ENCODE measurements at places on chromosomes 7 and 10.

GRCh38 chr7:31058122-31058521 lies 6.0 kb downstream of the ADCYAP1R1 start:
- DNase-seq, result no peak

GRCh38 chr10:119644205-119644814 lies 6.9 kb upstream of the BAG3 start:
- no peak for DNase-seq

- DNase-seq, result no peak
Observed at GRCh38 chr10:104488439-104488832, 134.8 kb downstream of the CFAP58 start.

DNA sequence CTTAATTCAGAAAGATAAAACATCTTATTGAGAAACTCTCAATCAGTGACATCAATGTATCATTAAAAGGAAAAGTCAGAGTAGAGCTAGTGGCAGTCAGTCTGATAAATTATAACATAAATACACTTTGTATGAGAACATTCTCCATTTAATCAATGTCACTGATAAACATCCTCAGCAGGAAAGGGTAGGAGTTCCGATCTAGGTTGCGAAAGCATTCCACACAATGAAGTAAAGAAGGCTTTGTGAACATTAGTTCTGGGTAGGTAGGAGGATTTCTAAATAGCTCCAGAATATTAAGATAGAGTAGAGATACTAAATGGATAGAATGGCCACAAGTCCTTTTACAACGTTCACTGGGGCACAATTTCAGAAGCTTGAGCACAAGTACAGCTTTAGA lies 179.7 kb upstream of the MALRD1 start:
- DNase-seq, result no peak

DNA sequence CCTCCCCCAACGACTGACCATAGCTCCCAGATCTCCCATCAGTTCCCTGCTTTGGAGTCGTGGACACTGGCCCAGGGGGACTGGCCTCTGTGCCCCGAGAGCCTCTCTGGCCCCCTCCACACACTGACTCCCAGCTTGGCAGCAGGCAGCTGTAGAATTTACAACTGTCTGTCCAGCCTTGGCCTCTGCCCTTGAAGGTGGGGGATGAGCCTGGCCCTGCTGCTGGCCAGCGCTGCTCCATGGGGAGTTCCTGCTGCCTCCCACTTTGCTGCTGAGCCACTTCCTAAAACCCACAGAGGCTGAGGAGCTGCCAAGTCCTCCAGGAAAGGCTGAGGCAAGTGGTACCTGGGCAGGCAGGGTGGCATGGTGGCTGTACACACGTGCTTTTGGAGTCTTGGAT lies 147.1 kb downstream of the WDR11 start:
- no peak for DNase-seq

- no peak for DNase-seq
Observed at GRCh38 chr10:110254467-110254866, 47.1 kb downstream of the MXI1 start.

DNA sequence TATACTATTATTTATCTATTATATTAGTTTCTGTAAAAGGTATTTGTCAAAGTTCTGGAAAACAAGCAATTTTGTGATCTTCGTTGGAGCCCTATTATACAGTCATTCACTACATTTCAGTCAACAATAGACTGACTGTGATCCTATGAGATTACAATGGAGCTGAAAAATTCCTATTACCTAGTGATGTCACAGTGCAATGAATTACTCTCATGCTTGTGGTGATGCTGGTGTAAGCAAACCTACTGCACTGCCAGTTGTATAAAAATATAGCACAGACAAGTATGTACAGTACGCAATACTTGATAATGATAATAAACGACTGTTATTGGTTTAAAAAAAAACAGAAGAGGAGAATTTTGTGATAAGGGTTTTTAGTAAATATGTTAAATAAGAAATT lies 21.4 kb downstream of the OR6V1 start:
- no peak for DNase-seq

- DNase-seq, result no peak
Observed at GRCh38 chr10:132058793-132059759, 6.7 kb upstream of the JAKMIP3 start.

DNA sequence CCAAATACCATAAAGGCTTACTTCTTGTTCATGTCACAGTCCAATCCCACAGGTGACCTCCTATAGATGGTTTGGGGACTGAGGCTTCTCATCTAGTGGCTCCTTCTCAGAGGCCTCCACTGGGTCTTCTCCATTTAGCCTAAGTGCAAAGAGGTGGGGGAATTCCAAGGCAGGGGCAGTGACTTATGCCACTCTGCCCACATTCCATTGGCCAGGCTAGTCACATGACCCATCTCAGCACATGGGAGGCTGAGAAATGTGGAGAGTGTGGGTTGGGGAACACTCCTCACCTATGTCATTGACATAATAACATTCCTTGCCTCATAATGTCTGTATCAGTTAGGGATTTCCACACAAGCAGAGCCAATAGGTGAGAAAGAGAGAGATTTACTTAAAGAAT lies 104.3 kb upstream of the PLXNA4 start:
- no peak for DNase-seq

GRCh38 chr10:89549510-89549909 lies 14.1 kb upstream of the SLC16A12 start:
- no peak for DNase-seq

GRCh38 chr10:76055963-76056362 lies 624.5 kb downstream of the LRMDA start:
- no peak for DNase-seq

- DNase-seq, result no peak
Observed at GRCh38 chr7:30990673-30991170, 27.0 kb downstream of the GHRHR start.

GRCh38 chr10:48655411-48656240 lies 29.0 kb upstream of the WDFY4 start:
- DNase-seq, result peak; percentile 56

DNA sequence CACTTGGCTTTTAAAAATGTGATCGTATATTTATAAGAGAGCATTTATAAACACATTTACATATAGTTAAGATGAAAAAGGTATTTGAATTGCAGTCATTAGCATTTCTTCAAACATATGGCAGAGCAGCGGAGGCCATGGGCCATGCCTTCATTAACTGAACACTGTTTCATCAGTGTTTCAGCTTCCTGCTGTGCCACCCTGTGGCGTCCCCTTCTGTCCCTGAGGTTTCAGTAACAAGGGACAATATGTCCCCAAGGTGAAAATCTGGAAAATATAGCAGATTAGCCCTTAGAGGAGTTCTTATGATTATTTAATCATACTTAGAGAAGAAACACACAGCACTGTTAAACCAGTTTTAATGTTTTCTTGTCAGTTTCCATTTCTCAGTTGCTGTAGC lies 577.8 kb downstream of the ETV1 start:
- no peak for DNase-seq

DNA sequence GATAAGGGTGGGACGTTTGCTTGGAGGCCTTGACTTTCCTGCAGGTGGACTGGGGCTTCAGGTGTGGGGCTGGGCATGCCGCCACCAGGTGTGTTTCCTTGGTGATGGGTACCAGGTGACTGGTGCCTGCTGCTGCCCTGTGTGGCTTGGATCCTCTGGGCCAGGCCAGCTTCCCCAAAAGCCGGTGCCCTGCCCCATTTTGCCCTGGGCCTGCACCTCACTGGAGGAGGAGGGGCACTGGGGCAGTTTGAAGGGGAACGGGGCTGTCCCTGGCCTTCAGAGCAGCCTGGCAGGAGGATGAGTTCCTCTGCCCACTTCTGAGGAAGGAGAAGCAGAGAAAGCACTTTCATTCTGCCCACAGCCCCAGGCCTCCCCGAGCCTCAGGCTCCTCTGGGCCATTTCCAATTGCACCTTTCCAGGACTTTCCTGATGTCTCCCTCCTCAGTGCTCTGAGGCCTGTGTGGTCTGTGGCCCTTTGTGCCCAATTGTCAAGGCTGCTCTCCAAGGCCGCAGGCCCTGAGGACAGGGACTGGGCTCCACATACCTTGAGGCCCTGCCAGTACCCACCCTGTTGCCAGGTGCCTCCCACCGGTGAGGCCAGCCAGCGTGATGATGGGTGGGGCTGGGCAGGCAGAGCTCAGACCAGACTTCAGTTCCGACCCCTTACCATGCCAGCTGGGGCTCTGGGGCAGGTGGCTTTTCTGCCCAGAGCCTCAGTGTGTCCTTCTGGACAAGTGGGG lies 25.3 kb upstream of the SMARCD3 start:
- no peak for DNase-seq

- peak; percentile 88 for DNase-seq
Observed at GRCh38 chr10:113045147-113046055, 95.4 kb downstream of the TCF7L2 start.

DNA sequence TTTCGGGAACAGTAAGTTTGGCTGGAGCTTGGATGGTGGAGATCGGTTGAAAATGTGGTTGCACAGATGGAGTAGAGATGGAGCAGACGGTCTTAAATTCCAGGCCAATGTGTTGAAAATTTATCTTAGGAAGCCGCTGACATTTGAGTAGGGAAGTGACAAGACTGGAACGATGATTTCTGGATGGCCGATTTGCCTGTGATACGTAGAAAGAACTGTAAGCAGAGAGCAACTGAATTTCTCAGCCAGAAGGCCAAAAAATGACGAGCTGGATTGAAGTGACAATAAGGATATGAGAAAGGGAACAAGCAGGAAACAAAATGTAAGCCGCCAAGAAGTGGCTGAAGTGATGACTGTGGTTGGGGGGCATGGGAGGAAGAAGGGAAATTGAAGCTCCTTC lies 687 bp upstream of the ARMC3 start:
- no peak for DNase-seq

- DNase-seq, result peak; percentile 10
Observed at GRCh38 chr7:123649964-123650363, 5.7 kb upstream of the LMOD2 start.

DNA sequence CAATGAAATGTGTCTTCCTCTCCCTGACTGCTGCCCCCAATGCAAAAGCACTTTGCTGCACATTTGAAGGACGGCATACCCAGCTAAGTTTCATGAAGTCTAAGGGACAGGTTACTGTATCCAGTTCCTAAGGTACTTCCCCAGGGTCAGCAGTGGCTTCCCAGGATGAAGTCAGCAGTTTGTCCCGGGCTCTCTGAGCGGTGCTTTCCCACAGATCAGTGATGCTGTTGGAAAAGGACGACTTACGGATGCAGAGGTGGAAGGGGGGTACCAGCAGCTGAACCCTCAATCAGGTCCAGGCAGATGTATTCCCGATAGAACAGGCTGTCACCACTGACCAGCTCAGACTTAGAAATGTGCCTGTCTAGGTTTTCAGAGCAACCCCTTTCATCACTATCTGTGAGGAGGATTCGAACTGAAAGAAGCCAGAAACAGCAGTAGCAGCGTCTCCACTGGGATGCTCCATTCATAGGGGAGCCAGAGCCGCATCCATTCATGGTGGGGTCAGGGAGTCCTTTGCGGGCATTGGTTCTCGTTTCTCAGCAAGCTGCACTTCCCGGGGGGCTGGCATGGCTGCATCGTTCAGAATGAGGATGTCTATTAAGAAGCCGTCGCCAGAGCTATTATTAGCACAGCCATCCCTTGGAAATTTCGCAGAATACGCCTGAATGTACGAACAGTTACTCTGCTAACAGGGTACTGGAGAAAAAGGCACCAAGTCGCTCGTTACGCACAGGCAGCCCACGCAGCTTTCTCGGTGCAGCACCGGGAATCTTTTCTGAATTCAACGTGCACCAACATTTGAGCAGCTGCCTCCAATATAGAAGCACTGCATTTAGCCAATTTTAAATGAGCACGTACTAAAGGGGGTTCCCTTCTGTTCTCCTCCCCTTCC lies 303.7 kb downstream of the PRPF18 start:
- no peak for DNase-seq

DNA sequence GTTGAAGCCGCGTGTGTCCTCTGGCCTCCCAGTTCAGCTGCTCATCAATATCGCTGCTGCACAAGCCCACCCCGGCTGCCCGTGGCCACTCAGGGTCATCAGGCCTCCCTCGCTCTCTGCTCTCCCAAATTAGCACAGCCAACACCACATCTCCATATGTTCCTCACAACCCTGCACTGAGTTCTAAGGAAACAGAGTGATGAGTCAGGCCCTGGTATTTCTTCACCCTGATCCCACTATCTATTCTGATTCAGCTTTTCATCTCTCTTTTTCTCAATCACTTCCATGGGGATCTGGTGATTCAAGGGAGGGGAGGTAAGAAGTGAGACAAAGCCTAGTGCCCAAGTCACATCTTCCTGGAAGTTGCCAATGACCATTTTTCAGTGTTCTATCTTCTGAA lies 23.8 kb downstream of the CYTH3 start:
- peak; percentile 14 for DNase-seq

- DNase-seq, result no peak
Observed at GRCh38 chr10:42780456-42780855, 2.1 kb upstream of the BMS1 start.

DNA sequence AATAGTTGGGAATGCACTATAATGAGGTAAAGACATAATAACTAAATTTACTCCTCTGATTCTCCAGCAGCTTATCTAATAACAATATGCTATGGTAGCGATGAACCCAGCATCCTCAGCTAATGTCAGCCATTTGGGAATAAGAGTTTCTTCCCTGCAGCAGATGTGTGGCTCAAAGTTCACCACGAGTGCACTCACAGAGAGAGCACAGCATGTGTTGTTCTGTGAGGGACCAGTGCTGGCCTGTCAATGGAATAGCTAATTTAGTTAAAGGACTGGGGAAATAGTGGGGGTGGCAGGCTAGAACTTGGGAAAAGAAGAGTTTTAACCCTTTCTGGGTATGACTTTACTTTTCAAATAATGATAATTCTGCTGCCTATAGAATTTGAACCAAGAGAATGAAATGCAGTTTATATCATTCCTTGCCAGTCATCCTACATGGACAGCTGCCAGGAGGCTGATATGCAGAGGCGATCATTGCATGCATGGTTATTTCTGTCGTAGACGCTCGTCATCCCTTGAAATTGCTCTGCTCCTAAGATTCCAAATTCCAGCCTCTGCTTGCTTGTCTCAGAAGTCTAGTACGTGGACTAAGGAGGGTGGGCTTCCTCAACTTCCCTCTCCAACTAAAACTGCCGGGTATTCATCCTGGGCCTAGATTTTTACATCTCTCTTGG lies 355.6 kb downstream of the RNLS start:
- no peak for DNase-seq

DNA sequence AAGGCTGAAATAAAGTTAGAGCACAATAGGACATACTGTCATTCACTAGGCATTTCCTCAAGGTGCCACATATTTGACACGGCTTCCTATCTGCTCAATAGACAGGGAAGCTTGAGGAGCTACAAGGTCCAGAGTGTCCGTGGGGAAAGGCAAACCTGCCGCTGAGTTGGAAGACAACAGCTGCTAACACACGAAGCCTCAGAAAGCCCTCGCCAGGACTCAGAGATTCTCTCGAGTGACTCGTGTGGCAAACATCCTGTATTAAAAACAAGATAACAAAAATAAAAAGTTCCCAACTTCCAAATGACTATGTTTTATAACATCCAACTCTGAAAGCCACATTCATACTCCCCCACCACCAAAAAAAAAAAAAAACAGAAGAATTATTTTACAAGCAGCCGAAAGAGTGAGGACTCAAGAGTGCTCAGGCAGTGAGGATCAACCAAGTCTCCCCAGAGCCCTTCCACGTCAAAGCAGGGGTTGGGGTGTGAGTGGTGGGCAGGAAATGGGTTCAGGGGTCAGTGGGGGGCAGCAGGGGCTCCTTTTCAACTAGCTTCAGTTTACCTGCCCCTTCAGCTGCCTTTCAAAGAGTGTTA lies 67.6 kb downstream of the STK17A start:
- DNase-seq, result peak; percentile 36

- no peak for DNase-seq
Observed at GRCh38 chr10:128868481-128868880, 598.6 kb upstream of the MGMT start.

Measured in kidney glomerular epithelial cell (primary cell).